ENCODE measurements at places on chromosomes 5 and 9. TPM values are rescaled to one million over a fixed set of nuclear protein-coding genes. Genes with fewer than 3 reads are reported as not detected.

DNA sequence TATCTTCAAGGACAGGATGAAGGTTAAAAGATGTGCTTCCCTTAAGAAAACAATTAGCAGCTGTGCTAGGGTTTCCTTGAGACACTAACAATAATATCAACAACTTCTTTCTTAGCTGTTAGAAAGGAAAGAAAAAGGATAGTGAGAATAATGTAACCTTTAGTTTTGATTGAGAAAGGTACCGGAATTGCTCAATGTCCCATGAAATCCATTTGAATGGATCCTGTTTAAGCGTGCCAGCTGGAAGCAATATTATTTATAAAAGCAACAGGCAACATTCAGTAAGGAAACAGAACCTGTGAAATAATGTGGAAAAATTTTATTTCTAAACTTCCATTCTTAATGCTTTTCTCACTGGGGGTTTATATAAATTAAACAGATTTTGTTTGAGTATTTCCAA lies 120.9 kb downstream of the CCDC192 start:
- DNase-seq, result no peak

- peak; percentile 60 for DNase-seq
These were observed 69.0 kb downstream of the WNK2 start for GRCh38 chr9:93252781-93253530.

GRCh38 chr5:91840412-91840811 lies 457.3 kb upstream of the ARRDC3 start:
- no peak for DNase-seq

DNA sequence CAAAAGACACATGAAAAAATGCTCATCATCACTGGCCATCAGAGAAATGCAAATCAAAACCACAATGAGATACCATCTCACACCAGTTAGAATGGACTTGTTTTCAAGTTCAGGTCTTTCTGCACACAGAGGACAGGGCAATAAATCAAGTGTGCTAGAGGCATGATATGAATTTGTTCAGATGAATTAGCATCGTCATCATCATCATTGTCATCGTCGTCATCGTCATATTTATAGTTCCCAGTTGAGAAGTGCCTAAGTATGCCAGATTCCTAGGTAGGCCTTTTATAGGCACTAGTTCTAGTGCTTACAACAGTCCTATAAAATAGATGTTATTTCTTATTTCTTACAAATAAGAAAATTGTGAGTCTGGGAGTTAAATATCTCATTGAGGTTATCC lies 34.7 kb upstream of the RASEF start:
- DNase-seq, result no peak

- no peak for DNase-seq
These were observed 73.5 kb downstream of the PPP2R2B start for GRCh38 chr5:146805081-146805480.

GRCh38 chr9:31393240-31393639 lies 991.2 kb upstream of the ACO1 start:
- no peak for DNase-seq

- DNase-seq, result no peak
These were observed 145.5 kb downstream of the PRR16 start for GRCh38 chr5:120609570-120609969.

DNA sequence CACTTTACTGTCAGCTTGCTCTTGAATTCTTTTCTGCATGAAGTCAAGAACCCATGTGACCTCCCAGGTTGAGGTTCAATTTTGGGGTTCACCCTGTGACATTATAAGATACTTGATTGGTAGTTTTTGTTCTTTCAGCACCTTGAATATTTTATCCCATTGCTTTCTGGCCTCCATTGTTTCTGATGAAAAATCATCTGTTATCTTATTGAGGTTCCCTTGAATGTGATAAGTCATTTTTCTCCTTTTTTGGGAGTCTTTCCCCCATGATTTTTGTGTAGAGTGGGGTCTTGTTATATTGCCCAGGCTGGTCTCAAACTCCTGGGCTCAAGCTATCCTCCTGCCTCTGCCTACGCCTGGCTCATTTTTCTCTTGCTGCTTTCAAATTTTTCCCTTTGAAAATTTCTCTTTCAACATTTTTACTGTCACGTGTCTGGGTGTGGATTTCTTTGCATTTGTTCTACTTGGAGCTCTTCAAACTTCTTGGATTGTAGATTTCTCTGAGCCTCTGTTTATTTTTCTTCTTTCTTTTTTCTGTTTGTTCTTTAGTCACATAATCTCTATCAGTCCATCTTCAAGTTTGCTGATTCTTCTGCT lies 20.8 kb upstream of the SLC44A1 start:
- DNase-seq, result no peak

- DNase-seq, result peak; percentile 44
These were observed 14.4 kb downstream of the SAP30L start for GRCh38 chr5:154460172-154460571.

DNA sequence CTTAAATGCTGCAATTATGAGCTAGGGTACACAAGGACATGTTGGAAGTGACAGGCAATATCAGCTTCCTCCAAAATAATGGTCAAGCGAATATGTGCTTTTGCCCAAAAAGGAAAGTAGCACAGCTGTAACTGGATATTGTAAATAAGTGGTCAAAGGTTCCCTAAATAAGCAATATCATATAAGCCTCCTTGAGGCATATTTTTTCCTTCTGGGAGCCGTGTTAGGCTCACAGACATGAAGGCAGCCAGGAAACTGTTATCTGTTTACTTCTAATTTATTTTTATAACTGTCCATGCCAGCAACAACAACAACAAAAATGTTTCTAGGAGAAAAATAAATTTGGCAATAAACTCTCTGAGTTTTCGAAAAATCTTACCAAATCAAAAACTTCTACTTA lies 648.3 kb downstream of the PDE4D start:
- no peak for DNase-seq

- no peak for DNase-seq
These were observed 22.3 kb downstream of the PSMB7 start for GRCh38 chr9:124392871-124393460.

- DNase-seq, result peak; percentile 92
These were observed 795 bp upstream of the PJA2 start for GRCh38 chr5:109410389-109411148.

DNA sequence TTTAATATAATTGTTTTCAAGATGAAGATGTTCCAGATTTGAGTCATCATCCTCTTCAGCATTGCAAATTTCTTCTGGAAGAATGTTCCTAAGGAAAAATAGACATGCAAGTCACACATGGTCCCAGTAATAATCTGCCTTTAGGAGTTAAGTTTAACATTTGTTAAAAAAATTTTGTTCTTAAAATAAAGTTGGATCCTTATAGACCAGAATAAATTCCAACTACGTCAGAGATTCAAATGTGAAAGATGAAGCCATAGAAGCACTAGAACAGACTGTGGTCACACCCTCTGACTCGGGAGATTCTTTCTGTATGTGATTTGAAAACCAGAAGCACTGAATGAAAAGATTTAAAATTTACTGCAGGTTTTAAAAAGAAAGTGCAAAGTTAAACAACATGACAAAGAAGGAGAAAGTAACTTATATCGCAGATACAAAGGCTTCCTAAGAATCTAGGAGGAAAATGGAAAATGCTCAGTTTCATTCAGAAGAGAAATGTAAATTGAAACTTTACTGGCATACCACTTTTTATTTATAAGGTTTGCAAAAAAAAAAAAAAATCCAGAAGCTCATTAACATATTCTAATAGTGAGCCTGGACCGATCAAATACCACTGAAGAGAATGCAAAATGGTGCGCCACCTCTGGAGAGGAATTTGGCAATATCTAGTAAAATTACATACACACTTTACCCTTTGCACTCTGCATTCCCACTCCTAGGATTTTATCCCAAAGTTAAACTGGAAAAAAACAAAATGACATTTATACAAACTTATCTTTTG lies 14.3 kb upstream of the ASPN start:
- DNase-seq, result no peak

- DNase-seq, result no peak
These were observed 542 bp downstream of the FKBP15 start for GRCh38 chr9:113220467-113221002.

- DNase-seq, result no peak
These were observed 30.9 kb upstream of the CPEB4 start for GRCh38 chr5:173857234-173857633.

DNA sequence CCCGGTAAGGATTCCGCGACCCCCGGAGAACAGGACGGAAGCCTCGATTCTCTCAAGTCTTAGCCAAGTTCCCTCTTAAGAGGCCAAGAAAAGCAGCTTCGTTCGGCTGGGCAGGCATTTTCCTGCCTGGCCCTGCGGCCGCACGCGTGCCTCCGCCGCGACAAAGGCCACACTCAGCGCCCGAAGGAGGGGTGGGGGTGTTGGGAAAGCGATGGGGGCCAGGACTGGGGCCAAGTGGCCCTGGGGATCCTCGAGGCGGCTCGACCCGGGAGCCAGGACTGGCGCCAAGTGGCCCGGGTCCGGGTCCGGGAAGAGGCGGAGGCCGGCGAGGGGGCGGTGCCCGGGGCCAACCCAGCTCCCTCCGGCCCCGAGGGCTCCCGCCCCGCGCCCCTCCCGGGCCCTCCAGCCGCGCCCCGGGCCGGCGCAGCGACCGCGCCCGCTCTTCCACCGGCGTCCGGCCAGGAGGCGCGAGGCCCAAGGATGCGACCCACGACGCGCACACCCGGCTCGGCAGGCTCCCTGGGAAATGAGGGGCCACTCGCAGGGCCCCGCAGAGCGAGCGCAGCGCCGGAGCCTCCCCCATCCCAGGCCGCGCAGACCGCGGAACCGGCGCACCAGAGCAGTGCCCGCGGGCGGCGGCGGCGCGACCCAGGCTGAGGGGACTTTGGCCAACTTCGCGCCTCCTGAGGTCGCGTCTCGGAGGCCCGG lies 756 bp downstream of the VAV2 start:
- DNase-seq, result peak; percentile 82

GRCh38 chr9:127135056-127135745 lies 12.8 kb upstream of the ANGPTL2 start:
- DNase-seq, result no peak

DNA sequence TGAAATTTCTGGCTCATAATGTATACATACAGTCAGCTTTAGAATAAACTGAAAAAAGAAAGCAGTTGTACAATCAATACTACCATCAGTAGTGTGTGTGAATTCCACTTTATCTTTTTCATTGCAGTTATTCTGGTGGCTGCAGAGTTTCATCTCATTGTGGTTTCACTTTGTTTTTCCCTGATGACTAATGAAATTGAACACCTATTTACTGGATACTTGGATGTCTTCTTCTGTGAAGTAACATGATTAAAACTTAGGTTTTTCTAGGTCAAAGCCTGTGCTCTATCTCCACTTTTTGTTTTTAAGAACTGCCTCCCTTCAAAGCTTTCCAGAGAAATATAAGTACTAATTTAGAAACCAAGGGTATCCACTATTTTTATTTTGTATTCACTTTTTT lies 174.3 kb downstream of the TRPM3 start:
- no peak for DNase-seq

- DNase-seq, result no peak
These were observed 182.4 kb downstream of the SEMA5A start for GRCh38 chr5:9363449-9363848.

- no peak for DNase-seq
These were observed 18.6 kb downstream of the DNAJA1 start for GRCh38 chr9:33043671-33044070.

DNA sequence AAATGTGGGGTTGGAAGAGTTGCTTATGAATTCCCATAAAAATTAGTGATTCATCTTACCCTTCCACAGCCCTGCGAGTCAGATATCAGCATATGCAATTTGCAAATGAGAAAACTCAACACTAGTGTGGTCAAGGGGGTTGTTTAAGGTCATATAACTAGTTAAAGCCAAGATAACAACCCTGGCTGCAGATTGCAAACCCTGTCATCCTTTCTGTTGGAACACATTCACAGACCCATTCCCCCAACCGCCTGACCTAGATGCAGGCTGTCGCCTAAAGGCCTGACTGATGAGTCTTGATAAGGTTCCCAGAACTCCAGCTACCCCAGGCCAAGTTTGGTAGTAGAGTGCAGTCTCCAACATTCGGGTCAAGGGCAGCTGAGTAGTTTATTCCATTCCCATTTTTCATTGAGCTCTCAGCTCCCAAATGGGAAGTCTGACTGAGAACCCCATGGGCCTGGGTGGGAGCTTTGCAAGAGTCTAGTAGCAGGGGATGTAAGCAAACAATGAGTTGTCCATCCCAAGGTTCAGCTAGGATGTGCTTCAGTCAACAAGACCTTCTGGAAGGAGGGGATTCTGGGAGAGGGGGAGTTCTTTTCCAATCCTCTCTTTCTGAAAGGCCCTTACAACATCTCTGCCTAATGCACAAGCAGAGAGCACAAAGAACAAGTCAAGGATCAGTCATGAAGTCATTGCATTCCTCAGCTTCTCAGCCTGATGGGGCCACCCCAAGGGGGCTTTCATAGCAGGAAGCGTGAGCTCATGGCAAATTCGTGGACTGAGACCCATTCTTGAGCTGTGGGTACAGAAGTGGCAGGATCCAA lies 40.3 kb downstream of the ADAM19 start:
- peak; percentile 84 for DNase-seq

DNA sequence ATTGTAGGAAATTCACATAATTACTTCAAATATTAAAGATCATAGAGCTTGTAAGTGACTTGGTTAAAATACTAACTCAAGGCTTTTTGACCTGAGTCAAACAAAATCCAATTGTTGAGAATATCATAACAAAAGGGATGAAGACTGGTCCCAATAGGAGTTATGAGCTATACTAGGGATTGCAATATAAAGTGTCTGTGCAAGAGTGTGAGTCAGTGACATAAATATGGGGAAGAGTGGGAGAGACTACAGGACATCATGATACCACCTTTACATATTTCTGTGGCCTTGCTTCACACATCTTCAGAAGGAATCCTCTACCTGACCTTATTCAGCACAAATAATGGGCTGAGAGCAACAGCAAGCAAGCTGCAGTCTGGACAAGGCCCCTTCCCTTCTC lies 180.9 kb upstream of the SLC24A2 start:
- DNase-seq, result no peak

DNA sequence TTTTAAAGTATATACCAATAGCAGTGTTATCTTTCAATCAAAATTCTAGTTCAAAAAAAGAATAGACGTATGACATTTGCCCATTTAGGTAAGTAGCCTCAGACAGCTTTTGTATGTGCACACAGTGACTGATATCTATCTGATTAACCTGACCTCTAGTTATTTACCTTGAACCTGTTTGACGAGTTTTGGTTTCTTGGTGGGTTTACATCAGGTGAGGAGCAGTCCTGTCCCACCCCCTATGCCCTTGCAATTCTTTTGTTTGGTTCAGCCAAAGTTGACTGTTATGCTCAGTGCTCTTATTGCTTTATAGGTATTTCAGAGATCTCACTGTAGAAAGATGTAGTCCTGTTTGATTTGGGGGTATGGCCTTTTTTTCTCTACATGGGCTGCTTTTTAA lies 147.2 kb downstream of the ISOC1 start:
- no peak for DNase-seq

Gene ANKRD34B
- not detected for total RNA-seq

Gene ANKDD1B
- 0.93 TPM for total RNA-seq
